EH (cell line): ENCODE measurements at places on chromosomes 3 and 15.
A peak's percentile ranks its signal among the peaks of the same experiment; 100 is the strongest.

GRCh38 chr3:179446501-179446900 is 4.8 kb downstream of the GNB4 start:
- peak; percentile 33 for DNase-seq

DNA sequence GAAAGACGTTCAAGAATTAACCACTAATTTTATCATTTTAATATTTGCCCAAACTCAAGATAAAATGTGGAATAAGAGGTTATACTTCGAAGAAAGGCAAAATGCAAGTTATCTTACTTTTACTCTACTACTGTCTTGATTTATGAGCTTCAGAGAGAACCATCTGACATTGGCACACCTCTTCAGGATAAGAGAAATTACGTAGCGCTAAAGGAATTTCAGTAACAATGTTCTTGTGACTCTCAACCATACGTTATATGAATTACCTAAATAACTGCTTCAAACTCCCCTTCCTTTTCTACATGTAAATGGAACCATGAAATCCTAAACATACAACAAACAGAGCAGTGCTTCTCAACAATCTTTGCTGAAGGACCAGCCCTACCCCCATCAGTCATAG is 96.8 kb downstream of the ZNF385D start:
- DNase-seq = no peak

DNA sequence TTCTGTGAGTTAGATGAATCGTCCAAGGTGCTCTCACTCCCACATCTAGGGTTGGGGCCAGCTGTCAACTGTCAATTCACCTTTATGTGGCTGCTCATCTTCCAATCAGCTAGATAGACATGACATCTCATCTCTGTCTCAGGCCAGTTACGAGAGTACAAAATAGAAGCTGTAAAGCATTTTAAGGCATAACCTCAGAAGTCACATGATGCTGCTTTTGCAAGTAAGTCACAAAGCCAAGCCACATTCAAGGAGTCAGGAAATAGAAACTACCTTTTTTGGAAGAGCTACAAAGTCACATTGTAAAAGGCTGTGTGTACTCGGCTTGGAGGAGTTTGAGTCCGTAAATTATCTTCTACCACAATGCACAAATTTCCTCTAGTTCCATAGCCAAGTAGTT is 5.1 kb upstream of the CCR1 start:
- no peak for DNase-seq

- DNase-seq = no peak
These were observed 38.3 kb downstream of the IFT57 start for GRCh38 chr3:108183971-108184370.

- no peak for DNase-seq
These were observed 83.7 kb upstream of the SELENOK start for GRCh38 chr3:53975382-53975781.
